Kidney epithelial cell (primary cell): ENCODE measurements at places on chromosomes 7 and 10.

- no peak for DNase-seq
These were observed 97.5 kb downstream of the UBE2H start for GRCh38 chr7:129855234-129855673.

DNA sequence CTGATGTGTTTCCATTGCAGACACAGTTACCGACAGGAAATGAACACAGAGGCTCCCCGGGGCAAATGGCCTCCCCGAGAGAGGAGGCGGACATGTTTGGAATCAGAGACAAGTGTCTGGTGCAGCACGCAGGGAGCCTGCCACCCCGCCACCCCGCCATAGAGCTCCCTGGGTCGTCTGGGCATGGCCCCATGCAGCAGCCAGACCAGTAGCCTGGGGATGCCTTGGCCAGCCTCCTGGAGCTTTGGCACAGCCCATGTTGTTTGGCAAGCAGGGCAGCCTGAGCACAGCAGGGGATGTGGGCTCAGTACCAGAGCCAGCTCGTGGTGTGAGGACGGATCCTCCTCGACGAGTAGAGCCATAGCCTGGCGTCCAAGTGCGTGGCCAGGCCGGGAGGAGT is 80.8 kb downstream of the NKX6-2 start:
- no peak for DNase-seq

GRCh38 chr10:30625080-30625479 is 4.5 kb downstream of the LYZL2 start:
- DNase-seq, result no peak

GRCh38 chr10:132939957-132940790 is 2.2 kb downstream of the CFAP46 start:
- DNase-seq, result no peak

DNA sequence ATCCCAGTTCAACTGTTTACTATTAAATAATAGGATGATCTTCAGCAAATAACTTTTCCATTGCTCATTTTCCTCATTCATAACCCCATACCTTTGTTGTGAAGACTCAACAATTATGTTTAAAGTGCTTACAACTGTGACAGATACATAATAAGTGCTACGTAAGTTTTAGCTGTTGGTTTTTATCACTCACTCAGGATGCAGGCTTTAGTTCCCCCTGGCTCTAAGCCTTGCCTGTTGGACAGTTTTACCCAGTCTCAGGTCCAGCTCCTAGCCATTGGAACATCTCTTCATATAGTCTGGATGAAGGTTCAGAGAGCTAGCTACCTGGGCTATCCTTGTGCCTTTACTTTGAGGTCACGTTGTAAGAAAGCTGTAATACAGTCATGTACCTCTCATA is 353.2 kb downstream of the CRPPA start:
- DNase-seq, result no peak
